ENCODE measurements at places on chromosomes 2 and 18. TPM values are rescaled to one million over a fixed set of nuclear protein-coding genes. Genes with fewer than 3 reads are reported as not detected.
A peak's percentile ranks its signal among the peaks of the same experiment; 100 is the strongest.

LYG1 gene
- not detected for total RNA-seq

DNA sequence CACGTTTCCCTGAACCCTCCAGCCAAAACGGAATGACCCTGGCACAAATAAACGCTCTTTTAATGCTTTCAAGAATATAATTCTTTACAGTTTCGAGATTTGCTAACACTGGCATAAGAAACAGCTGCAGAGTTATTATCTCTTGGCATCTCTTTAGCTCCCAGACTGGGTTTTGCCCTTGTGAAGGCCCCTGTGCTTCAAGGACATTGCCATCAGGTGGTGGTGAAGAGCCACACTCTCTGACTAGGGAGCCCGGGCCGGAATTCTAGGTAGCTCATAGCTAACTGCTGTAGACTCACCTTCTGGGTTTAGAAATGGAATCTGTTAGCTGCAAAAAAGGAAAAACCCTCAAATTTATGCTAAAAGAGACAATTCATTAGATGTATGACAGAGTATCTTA is 13.3 kb upstream of the GALNT14 start:
- DNase-seq = peak; percentile 25

- no peak for DNase-seq
Observed at GRCh38 chr2:75680402-75680801, 30.3 kb downstream of the GCFC2 start.

GRCh38 chr2:108257757-108258331 is 18.1 kb downstream of the SULT1C3 start:
- DNase-seq = no peak

GULP1 gene
- 20.0 TPM for total RNA-seq

DNA sequence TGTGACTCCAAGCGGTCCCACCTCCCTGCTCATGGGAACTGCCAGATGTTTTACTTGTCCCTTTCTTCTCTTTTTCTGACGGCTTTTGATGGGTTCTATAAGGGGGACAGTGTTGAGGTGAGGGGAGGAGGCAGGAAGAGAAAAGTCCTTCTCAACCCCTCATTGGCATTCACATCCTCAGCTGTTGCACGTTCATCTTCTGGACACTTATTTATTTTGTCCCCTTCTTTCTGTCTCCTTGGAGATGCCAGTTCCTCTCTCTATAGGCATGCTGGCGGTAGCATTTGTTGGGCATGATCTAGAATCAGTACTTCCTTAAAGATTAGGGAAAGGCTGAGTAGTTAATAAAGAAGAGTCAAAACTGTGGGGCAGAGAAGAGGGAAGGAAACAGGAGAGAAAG is 99.0 kb upstream of the KLHL14 start:
- no peak for DNase-seq

DYSF gene
- 2.5 TPM for total RNA-seq

MAP3K19 gene
- not detected for total RNA-seq

- no peak for DNase-seq
Observed at GRCh38 chr2:131034122-131035051, 58.9 kb downstream of the FAM168B start.

OTOF gene
- 0.89 TPM for total RNA-seq

GRCh38 chr2:138440759-138441158 is 60.8 kb upstream of the SPOPL start:
- DNase-seq = no peak

DNA sequence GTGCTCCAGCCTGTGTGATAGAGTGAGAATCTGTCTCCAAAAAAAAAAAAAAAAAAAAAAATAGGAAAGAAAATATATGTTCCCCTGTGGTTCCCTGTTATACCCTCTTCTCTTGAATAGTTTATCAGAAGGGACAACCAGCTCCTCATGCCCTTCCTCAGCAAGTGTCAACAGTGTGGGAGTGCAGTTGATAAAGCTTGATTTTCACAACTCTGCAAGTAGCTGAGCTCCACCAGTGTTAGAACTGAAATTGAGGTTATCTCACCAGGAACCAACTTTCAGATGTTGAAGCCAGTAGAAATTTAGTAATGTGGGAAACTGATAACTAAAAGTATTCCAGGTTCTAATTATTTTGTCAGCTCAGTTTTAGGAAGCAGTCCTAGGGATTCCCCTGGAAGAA is 25.1 kb downstream of the NEDD4L start:
- no peak for DNase-seq

DNA sequence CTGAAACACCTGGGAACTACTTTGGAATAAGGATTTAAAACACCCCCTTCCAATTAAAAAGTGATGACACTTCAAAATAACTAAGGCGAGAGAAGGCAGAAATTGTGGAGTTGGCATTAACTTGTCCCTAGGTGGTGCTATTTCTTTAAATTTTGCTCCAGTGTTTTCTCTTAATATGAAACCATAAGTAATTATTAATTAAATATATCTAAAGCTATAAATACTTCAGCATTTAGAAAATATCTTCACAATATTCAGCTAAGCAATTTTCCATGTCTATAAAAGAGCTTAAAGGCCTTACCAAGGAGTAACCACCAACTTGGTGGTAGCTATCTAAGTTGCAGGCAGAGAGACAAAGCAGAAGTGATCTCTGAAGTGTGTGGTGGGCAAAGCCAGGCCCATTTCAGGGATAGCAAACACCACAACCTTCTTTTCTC is 186.8 kb upstream of the PGAP1 start:
- no peak for DNase-seq

DNA sequence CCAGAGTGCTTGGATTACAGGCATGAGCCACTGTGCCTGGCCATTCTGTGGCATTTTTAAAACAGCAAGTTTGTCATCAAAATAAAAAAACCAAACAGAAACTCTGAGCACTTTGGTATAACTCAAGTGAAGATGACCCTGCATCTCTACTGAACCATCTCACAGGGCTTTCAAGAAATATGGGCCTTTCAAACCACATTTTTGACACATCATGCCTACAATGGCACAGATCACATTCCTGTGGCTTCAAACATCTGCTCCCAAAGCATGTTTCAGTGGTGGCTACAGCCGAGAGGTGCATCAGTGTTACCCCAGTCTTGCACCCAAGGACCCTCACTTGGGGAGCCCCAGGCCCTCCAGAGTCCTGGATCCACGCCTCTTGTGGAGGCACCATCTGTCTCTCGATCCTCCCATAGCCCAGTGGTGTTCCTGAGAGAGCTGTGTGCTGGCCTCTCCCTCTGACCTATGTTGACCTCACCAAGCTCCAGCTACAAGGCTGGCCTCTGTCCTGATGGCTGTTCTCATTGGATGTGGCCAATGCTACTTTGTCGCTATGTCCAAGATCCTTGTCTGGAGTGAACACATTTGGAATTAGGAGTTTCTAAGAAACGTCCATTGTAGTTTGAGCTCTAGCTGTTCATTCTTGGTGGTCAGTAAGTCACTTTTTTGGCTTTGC is 55.2 kb upstream of the RALBP1 start:
- no peak for DNase-seq

GRCh38 chr2:42198466-42198865 is 29.3 kb downstream of the EML4 start:
- no peak for DNase-seq

SCYGR2 gene
- total RNA-seq = not detected

EVX2 gene
- not detected for total RNA-seq

- no peak for DNase-seq
Observed at GRCh38 chr2:235384624-235385023, 109.2 kb upstream of the AGAP1 start.

GRCh38 chr2:150332383-150332782 is 155.1 kb downstream of the RND3 start:
- DNase-seq = no peak

DNA sequence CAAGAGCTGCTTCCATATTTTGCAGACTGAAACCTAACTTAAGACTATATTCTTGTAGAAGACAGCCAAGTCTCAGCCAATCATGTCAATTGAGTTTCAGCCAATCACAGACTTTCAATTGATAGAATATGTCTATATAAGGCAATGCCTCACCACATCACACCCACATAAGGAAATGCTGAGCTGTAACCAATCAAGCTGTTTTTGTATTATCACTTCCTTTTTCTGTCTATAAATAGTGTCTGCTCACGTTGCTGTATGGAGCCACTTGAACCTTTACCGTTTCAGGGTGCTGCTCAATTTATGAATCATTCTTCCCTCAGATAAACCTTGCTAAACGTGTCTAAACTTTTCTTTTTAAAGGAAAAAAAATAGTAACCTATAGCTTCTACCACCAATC is 1554.4 kb upstream of the LRRTM1 start:
- no peak for DNase-seq

GRCh38 chr2:69734035-69734611 is 7.8 kb upstream of the ANXA4 start:
- no peak for DNase-seq

ALPG gene
- total RNA-seq = not detected

GRCh38 chr2:39732482-39732881 is 46.6 kb downstream of the THUMPD2 start:
- DNase-seq = no peak

DNA sequence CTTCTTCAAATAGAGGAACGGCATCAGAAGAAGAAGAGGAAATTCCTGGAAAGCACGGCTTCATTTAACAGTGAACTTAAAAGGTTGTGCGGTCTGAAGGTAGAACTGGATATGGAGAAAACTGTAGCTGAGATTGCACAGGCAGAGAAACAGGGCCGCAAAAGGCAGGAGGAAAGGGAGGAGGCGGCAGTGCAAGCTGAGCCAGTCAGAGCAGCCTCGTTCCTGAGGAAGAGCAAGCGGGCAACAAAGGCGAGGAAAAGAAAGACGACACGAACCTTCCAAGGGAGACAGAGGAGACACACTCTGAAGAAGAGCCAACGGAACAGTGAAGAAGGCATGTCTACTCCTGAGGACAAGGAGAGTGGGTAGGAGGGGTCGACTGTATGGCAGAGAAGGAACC is 22.6 kb upstream of the GAREM2 start:
- no peak for DNase-seq

- no peak for DNase-seq
Observed at GRCh38 chr2:172375251-172375650, 52.1 kb upstream of the ITGA6 start.

GRCh38 chr2:164599954-164600589 is 21.2 kb downstream of the GRB14 start:
- DNase-seq = no peak

- no peak for DNase-seq
Observed at GRCh38 chr2:119823734-119824334, 64.1 kb downstream of the PTPN4 start.

NYAP2 gene
- total RNA-seq = not detected

GREB1 gene
- total RNA-seq = 12.2 TPM

DNA sequence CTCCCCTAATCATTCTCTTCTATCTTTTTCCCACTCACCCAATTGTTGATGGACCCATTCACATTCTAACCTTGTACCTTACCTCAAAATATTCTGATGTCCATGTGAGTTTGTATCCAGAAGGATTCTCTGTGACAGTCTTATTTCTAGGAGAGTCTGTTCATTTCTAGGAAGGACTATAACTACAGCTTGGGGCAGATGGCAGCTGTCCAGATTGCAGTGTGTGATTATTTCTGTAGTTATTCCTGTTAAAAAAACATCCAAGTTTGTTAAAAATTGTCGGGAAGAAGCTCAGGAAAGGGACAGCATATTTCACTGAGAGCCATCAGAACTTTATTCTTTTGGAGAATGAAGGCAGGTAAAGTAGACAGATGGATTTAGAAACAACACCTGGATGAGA is 142.6 kb downstream of the RAPGEF4 start:
- no peak for DNase-seq

MYO7B gene
- total RNA-seq = 4.2 TPM

DNA sequence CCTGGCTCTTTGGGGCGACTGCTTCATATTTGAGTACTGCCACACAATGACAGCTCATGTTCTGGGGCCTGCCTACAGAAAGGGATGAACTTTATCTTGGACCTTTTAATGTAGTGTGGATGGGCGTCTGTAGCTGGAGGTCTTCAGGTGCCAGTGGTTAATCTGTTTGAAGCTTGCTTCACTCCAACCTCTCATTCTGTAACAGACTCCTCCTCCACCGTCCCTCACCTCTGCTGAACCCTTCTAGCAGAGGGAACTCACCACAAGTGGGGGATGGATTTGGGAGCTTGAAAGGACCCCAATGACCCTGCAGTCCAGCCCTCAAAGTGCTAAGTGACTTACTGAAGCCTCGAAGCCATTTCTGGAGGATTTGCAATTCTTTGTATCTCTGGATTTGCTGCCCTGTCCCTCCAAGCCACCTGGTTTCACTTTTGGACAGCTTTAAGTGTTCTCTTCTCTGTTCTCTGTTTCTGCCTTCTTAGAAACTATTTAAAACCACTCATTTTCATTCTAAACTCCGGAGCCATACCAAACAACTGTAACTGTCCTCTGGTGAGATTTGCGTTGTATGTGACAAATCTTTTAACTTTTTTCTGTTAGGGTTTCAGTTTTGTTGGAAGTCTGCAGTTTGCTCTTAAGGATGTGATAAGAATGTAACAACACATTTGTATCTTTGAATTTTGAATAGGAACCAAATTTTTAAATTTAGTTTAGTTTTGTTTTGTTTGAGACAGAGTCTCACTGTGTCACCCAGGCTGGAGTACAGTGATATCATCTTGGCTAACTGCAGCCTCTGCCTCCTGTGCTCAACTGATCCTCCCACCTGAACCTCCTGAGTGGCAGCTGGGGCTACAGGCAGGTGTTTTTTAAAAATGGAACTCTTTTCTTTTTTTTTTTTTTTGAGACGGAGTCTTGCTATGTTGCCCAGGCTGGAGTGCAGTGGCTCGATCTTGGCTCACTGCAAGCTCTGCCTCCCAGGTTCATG is 37.0 kb upstream of the CASP8 start:
- no peak for DNase-seq

TOGARAM2 gene
- total RNA-seq = 5.1 TPM

GRCh38 chr2:194116861-194117260 is 1540.2 kb upstream of the SLC39A10 start:
- no peak for DNase-seq

DNA sequence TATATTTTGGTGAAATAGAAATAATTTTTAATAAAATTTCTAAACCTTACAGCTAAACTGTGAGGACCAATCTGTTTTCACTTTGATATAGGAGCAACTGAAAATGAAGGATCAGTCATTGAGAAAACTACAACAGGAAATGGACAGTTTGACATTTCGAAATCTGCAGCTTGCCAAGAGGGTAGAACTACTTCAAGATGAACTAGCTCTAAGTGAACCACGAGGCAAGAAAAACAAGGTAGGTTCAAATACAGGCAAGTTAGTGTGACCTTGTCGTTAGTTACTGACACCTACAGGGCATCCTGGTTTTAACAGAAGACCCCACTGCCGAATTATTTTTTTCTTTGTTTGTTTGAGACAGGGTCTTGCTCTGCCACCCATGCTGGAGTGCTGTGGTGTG is 75.5 kb upstream of the STON1 start:
- no peak for DNase-seq

Data from lower leg skin (tissue), 4 donors.